Lower lobe of right lung (tissue), 2 donors: ENCODE measurements at places on chromosomes 5 and 9.

DNA sequence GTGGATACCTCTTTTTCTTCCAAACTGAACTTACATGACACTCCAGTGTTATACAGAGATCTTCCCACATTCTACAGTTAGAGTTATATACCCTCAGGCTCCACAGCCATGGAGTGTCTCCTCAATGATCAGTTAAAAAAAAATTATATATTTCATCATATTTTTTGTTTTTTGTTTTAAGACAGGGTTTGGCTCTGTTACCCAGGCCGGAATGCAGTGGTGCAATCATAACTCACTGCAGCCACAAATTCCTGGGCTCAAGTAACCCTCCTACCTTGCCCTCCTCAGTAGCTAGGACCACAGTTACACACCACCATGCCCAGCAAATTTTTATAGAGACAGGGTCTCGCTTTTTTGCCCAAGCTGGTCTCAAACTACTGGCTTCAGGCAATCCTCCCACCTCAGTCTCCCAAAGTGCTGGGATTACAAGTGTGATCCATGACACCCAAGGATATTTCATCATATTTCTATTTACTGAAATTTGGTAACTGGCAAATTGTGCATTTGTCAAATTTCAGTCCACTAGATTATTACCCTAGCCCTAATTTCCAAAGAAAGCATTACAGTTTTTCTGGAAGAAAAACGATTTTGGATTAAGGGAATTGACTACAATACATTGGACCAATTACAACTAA is 18.1 kb upstream of the SCAI start:
- DNase-seq = no peak

GRCh38 chr5:18607570-18607969 is 973.3 kb downstream of the TAF11L14 start:
- no peak for DNase-seq

DNA sequence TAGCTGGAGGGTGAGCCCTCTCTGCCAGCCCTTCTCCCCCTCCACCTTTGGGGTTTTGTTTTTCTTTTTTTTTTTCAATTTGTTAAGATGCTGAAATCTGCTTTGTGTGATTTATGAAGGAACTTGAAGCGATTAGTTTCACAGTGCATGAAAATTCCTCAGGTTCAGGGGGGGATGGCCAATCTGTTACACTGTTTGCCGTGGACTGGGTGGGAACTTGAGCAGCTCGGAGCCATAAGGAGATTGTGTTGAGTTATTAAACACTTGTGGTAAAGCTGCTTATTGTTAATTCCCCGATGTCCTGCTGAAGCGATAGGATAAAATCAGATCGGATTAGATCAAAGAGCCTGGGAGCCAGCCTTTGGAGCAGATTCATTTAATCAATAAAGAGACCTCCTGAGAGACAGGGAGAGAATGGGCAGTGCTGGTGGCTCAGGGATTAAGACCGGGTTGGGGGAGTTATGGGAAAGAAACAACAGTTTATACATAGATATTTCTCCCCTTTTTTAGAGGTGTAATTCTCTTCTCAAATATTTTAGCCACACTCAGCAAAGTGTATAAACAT is 105.8 kb upstream of the SPATA31D4 start:
- DNase-seq = no peak

DNA sequence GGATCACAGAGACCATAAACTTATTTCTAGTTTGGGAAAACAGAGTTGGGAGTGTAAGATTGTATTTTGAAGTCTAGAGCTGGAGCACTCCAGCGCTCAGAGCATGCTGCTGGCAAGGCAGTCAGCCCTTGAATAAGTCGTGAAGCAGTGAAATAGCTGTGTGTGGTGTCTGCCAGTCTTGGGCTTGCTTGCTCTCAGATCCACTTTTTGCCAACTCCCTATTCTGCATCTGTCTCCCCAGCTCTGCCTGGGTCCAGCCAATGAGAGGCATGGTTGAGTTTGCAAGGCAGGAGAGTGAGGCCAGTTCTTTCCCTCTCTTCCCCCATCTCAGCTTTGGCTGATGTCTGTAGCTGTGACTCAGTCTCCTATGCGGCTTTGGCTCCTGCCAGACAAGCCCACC is 23.3 kb upstream of the RASGRF2 start:
- no peak for DNase-seq

DNA sequence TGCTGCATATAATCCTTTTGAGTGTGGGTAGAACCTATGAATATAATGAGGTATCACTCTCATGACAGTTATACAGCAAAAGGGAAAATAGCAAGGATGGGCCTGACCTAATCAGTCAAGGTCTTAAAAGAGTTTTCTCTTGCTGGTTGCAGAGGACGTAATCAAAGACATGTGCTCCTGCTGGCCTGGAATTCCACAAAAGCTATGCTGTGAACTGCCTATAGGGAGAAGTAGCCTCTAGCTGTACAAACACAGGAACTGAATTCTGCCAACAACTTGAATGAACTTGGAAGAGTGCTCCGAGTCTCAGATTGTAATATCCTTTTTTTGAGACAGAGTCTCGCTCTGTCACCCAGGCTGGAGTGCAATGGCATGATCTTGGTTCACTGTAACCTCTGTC is 195.6 kb downstream of the PLK2 start:
- DNase-seq = no peak

- DNase-seq = no peak
Measured at GRCh38 chr9:88355166-88355565, 33.1 kb upstream of the SPIN1 start.

GRCh38 chr5:65252977-65253376 is 228.7 kb downstream of the ADAMTS6 start:
- DNase-seq = no peak

DNA sequence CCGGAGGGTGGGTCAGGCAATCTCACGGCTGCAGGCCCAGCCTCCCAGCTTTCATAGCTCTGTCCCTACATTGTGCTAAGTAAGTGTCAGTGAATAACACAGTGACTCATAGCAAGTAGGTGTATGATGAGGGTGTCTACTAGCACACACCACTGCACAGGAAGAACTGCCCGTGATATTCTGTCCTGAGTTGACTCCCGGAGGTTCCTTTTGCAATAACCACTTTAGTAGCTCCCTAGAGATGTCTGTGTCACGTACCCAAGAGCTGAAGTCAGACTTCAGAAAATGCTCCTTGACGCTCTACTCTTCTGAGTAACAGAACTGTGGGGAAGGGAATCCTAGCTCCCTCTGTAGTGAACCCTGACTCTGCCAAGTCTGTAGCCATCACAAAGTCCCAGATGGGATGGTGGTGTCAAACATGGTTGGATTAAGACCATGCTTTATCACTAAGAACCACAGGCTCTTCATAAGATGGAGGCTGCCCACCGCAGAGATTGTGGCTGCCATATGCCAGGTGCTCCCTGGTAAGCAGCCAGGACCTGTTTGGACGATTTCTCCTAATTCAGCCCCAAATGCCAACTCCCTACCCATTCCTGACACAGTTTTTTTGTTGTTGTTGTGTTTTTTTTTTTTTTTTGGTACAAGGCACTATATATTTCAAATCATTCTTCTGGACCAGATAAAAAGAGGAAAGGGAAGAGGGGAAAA is 352.6 kb upstream of the PANK3 start:
- DNase-seq = no peak

DNA sequence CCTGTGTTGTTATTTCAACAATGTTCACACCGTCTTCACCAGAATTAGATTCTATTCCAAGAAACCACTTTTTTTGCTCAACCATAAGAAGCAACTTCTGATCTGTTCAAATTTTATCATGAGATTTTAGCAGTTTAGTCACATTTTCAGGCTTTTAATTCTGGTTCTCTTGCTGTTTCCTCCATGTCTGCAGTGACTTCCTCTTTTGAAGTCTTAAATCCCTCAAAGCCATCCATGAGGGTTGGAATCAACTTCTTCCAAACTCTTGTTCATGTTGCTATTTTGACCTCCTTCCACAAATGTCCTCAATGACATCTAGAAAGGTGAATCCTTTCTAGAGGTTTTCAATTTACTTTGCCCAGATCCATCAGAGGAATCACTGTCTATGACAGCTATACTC is 25.7 kb upstream of the ENTREP1 start:
- DNase-seq = no peak

GRCh38 chr9:20512106-20512505 is 110.2 kb downstream of the MLLT3 start:
- no peak for DNase-seq

DNA sequence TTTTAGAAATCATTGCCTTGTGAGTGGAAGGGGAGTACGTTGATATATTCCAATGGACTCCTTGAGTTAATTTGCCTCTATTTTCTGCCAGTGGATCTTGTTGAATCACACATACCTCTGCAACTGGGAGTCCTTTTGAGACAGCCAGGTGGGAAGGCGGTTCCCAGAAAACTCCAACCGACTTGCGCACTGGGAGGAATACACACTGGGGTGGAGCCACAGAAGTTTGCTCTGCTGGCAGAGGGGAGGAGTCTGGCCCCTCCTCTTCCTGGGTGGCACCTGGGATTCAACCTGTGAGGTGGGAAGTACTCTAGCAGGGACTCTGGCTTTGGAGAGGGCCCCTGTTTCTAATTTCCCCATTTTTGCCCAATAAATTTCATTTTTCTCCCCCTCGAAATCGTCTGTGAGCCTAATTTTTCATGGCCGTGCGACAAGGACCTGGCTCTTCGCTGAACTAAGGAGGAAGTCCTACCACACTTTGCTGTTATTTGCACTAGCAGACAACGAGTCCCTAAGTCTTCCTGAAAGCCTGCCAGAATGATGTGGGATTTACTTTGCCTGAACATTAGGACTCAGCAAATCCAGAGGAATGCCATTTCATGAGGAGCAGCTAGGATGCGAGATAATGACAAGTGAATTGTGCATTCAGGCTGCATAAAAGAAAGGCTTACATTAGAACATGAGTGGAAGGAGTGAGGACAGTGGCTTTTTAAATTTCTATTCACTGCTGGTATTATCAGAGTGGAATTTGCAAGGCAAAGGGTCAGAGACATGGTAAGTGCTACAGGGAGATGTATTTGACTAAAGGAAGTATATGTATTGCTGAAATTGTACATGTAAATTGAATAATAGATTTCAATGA is 67.2 kb downstream of the PRLR start:
- no peak for DNase-seq

GRCh38 chr5:138938526-138938925 is 63.4 kb upstream of the LRRTM2 start:
- DNase-seq = no peak

- no peak for DNase-seq
Measured at GRCh38 chr9:128987805-128988204, 40.3 kb downstream of the NUP188 start.

GRCh38 chr9:129769669-129770068 is 16.8 kb upstream of the PTGES start:
- DNase-seq = no peak

DNA sequence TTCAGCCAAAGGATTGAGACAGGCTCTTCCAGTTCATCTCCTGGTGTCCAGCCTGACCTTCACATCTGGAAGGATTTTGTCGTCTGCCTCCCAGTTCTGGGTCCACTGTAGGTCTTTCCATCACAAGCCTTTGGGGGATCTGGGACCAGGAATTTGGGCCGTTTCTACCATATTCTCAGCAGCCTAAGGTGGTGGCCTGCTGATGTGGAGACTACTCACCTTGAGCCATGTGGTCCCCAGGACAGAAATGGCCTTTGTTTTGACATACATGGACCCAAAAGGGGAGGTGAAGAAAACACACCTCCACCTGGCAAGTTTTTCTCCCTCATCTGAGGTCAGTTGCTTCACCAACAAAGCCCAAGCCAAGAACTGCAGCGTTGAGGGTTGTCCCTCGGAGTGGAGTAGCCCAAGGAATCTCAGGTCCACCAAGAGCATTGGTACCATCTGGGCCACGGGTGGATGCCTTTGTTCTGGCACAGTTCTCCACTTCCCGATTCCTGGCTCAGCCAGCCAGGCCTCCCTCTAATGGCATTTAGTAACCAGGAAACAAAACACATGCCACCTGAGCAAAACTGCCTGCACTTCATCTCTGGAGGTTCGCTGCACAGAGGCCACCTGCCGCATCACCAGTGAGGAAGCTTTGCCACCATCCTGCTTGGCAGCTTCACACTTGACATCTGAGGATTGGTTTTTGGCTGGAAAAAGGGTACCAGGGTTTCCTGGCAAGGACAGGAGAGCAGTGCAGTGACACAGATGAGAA is 24.7 kb downstream of the AMBP start:
- DNase-seq = no peak

DNA sequence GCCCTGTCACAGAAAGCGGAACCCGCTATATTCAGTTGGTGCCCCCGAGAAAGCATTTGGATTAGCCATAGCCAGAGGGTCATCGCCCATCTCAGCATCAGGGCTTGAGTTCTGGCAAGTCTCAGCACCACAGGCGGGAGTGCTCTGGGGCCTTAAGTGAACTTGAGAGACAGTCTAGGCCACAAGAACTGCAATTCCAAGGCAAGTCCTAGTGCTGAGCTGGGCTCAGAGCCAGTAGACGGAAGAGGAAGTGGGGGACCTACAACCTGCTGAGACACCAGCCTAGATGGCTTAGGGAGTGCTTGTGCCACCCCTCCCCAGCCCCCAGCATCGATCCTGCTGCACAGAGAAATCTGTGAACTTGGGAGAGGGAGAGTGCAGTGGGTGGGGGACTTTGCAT is 594.9 kb downstream of the CCDC171 start:
- no peak for DNase-seq

DNA sequence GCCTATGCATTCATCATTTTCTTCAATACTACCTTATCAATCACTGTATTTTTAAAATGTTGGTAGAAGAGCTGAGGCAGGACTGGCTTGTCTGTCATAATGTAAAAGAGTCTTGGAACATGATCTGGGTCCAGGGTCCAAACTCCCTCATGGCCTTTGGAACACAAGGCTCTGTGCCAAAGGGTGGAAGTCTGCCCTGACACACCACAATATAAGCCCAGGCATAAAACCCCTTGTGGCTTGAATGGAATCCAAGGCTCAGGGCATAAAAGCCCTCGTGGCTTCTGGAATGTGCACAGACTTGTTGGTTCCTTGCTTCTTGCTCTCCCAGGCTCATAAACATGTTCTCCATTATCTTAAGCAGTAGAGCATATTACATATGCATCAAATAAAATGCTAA is 48.0 kb downstream of the GABRB2 start:
- DNase-seq = no peak

- DNase-seq = no peak
Measured at GRCh38 chr9:131876486-131876885, 136.6 kb upstream of the RAPGEF1 start.

DNA sequence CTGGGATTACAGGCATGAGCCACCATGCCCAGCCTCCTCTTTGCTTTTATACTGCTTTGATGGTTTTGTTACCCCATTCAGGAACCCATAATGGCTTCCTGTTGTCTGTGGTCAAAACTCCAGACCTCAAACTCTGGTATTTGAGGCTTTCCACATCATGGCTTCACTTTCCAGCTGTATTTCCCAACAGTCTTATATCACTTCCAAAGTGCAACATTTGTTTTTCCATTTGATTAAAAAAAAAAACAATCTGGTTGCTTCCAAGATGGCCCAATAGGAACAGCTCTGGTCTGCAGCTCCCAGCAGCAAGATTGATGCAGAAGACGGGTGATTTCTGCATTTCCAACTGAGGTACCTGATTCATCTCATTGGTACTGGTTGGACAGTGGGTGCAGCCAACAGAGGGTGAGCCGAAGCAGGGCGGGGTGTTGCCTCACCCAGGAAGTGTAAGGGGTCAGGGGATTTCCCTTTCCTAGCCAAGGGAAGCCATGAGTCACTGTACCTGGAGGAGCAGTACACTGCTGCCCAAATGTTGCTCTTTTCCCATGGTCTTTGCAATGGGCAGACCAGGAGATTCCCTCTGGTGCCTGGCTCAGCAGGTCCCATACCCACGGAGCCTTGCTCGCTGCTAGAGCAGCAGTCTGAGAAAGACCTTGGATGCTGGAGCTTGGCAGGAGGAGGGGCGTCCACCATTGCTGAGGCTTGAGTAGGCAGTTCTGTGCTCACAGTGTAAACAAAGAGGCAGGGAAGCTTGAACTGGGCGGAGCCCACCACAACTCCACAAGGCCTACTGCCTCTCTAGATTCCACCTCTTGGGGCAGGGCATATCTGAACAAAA is 458.4 kb downstream of the KDM4C start:
- DNase-seq = no peak
